Fibroblast of skin of right biceps (primary cell): ENCODE measurements at places on chromosomes 5 and 9.

- DNase-seq: peak; percentile 92
Observed at GRCh38 chr5:143008809-143009521, 238.8 kb downstream of the ARHGAP26 start.

DNA sequence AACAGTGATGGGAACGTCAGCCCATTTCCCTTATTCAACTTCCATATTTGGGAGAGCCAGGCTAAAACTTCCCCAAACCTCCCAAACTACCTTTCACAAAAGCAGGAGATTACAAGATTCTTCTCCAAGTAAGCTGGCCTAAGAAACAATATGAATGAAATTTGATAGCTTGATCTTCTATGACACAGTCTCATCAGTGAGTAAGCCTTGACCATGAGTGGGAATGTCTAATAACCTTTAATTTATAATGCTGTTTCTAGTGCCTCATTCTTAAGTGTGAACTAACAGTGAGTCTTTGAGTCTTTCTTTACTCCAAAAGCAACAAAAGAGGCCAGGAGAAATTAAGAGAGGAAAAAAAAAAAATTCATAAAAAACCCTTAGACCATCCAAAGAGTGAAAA, 1379.9 kb downstream of the EFNA5 start:
- DNase-seq: peak; percentile 56

DNA sequence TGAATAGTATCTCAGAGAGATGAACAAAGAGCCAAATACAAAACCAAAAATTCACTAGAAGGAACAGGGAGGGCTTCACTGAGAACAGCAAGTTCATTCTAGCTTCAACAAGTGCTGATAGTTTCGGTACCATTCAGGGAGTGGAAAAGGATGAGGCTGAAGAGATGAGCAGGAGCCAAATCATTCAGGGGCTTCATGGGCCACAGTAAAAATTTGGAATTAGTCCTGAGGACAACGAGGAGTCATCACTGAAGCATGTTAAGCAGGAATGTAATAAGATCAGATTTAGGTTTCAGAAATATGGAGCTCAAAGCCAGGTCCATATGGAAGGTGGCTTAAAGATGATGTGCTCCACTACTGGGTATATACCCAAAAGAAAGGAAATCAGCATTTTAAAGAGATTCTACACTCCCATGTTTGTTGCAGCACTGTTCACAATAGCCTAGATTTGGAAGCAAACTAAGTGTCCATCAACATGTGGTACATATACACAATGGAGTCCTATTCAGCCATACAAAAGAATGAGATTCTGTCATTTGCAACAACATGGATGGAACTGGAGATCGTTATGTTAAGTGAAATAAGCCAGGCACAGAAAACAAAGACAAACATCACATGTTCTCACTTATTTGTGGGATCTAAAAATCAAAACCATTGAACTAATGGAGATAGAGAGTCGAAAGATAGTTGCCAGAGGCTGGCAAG, 36.2 kb downstream of the SPOCK1 start:
- peak; percentile 57 for DNase-seq

GRCh38 chr9:105458404-105458803, 10.6 kb downstream of the FSD1L start:
- no peak for DNase-seq

- DNase-seq: no peak
Observed at GRCh38 chr5:135491552-135492318, 39.6 kb upstream of the TIFAB start.

DNA sequence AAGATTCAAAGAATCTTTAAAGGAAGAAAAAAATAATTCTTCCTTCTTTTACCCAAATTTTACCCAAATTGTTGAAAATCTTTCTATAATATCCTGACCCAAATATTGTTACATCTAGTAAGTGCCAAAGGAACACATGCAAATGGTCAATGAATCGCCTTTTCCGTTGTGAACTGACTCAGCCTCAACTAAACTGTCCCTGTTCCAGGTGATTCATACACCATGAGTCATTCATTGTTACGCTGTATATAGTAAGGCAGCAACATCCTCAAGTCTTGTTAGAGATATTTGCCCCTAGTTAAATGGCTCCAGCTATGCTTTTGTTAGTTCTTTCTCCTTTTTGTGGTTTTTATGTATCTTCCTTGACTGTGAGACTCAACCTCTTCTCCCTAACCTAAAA, 9.7 kb downstream of the PTGER4 start:
- peak; percentile 95 for DNase-seq

GRCh38 chr5:75620184-75620959, 9.1 kb downstream of the ANKDD1B start:
- no peak for DNase-seq

DNA sequence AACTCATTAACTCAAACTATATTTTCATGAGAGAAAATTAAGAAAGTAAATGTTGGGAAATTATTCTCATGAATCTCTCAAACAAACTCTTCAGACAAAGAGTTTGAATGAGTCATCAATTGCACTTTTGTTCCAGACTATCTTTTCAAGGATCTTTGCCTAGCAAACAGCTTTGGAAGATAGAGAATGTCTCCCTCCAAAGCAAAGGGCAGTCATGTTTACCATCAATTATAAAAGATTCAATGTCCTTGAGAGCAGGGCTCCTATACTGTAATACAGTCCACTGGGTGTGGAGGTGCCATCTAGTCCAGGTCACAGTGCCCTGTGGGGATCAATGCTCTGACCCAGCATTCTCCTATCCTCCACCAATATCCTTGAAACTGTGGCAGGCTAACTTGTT, 1429.3 kb downstream of the EFNA5 start:
- no peak for DNase-seq

DNA sequence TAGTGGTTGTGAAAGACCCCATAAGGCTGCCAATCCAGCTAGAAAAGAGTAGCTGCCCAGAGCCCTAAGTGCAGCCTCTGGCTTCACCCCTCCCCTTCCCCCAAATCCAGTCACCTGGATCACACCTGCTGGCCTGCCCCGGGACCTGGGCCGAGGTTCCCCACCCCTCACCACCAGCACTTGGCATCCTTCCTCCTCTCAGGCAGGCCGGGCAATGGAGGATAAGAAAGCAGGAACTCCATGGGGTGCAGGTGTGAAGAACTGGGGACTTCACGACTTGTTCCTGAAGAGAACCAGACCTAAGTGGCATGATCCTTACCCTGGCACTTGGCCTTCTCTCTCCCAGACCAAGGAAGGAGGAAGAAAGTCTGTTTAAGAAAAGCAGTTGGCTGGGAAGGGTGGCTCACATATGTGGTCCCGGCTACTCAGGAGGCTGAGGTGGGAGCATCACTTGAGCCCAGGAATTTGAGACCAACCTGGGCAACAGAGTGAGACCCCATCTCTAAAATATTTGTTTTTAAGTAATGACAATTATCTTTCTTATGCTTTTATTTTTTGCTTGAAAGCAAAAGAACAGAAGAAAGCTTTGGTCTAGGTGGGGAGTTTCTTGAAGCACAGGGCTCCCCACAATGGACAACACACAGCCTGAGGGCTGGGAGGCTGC, 131.1 kb downstream of the PAX5 start:
- DNase-seq: no peak

GRCh38 chr5:137575847-137576246, 76.7 kb upstream of the SPOCK1 start:
- DNase-seq: peak; percentile 88

DNA sequence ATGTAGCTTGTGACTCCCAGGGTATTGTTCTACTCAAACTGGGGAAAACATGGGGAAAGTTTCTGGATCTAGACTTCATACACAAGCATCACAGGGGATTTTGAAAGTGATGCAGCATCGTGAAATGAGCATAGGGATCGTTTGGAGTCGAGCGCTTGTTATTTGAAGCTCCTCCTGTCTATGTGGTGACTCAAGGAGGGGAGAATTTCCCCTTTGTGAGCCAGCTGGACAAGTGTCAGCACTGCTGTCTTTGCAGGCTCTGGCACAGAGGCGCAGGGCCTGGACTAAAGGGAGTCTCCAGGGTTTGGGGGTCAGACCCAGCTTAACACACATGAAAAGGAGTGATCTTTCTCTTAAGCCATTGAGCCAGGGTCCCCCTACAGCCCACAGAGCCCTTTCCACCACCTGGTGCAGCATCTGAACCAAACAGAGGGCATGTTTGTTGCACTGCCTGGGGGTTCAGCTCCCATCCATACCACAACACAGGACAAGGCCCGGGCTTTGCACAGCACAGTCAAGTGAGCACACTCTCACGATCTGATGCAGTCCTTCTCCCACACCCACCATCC, 51.0 kb downstream of the IRF1 start:
- peak; percentile 88 for DNase-seq

DNA sequence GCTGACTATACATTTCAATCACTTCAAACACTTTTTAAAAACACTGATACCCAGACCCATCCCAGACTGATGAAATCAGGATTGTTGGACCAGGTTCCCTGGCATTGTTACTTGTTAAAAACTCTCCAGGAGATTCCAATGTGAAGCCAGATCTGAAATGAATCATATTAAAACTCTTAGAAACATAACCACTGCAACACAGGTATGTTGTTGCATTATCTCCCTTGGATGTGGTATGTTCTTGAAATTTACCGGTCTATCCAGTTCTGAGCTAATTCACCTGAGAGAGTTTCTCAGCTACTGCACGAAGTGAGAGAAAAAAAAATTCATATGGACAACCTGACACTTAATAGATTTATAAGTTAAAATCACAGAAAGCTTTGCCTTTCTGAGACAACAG, 21.8 kb downstream of the MEF2C start:
- DNase-seq: no peak

GRCh38 chr5:89397096-89397495, 514.1 kb upstream of the MEF2C start:
- peak; percentile 35 for DNase-seq

DNA sequence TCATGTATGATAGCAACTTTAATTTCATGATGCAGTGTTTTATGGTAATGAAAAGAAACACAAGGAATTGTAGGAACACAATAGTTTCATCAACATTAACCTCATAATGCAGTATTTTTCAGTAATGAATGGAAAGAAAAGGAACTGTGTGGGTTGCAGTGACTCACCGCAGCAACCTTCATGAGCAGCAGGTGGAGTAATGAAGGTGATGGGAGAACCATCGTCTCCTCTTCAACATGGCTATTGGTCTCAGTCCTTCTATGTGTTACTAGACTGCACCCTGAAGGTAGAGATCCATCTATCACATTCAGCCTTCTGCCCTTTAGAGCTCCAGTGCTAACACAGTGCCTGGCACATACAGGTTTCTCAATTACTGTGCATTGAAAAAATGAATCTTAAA, 58.0 kb downstream of the TMEM215 start:
- DNase-seq: no peak

DNA sequence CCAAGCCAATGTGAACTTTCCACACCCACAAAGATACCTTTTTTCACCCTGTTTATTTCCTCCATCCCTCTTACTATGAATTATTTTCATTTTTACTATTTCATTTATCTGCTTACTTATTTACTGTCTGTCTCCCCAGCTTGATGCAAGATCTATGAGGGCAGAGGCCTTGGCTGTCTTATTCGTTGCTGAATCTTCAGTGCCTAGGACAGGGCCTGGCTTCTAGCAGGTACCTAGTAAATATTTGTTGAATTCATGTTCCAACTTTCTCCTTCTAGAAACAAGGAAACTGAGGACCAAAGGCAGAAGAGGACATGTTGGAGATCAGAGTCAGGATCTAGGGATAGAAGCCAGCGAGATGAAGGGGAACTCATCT, 543 bp upstream of the DNM1 start:
- no peak for DNase-seq

GRCh38 chr5:16674750-16675149, 58.0 kb upstream of the RETREG1 start:
- DNase-seq: no peak

DNA sequence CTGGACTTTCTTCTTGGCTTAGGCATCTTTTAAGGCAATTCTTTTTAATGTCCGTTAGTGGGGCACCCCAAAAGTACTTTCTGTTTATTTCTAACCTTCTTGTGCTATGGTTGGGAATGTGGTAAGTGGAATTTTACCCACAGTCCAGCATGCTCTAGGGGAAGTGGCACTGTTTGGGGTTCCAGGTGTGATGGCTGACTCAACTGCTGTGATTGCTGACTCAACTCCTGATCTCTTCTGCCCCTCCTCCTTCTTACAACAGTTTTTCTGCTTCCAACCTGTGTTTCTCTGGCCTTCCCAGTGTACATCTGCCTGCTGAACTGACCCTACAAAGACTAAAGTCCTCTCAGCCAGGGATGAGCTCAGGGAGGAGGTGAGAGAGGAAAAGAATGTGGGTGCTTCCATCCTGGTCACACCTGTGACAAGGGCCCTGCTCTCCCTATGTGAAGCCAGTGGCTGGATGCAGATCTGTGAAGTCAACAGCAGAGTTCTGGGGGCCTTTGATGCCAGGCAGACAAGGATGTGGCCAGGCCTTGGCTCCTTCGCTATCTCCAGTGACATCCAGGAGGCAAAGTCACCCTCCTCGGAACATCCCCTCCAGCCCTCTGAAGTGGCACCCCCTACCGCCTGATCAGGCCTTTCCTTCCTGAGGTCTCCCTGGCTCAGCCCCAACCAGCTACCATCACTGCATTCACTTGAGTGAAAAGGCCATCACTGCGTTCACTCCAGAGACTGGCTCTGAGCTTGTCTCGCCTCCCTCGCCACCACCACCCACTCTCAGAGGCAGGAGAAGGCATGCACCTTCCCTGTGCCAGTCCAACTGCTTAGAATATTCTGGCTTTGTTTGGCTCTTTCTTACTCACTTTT, 72.2 kb downstream of the C5orf15 start:
- DNase-seq: no peak

DNA sequence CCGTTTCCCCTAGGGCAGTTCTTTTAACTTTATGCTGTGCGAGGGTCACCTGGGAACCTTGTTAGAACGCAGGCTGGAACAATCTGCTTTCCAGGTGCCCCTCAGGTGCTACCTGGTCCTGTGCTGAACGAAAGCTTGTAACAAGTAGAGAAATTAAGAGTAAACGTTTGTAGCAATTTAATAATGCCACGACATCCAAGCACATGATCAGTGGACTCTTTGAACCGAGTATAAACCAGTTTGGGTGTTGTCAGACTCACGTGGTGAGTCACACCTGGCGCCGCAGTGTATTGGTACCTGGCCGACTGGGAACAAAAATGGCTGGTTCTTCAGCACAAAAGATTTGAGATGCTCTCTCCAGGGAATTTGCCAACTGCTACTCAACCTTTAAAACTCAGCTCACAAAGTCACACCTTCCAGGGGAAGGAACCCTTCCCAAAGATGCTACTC, 926 bp upstream of the MYO10 start:
- no peak for DNase-seq

GRCh38 chr9:115328228-115328627, 210.3 kb upstream of the TNC start:
- DNase-seq: peak; percentile 97

DNA sequence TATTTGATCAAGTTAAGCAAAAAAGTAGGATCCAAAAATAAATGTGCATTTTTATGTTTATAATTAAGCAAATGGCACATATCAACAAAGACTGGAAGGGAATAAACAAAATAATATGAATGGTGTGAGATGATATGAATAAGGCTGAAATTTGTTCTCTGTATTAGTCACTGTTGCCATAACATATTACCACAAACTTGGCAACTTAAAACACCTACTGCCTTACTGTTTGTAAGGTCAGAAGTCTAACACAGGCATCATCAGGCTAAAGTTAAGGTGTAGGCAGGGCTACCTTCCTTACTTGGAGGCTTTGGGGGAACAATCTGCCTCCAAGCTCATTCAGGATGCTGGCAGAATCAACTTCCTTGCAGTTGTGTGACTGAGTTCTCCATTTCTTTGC, 19.3 kb downstream of the PGGT1B start:
- DNase-seq: peak; percentile 28
